ENCODE measurements at places on chromosomes 11 and 22. TPM values are rescaled to one million over a fixed set of nuclear protein-coding genes. Genes with fewer than 3 reads are reported as not detected.

GRCh38 chr11:61509043-61510029 lies 787 bp downstream of the LRRC10B start:
- DNase-seq = peak; percentile 73

Gene POU2AF2
- not detected for polyA plus RNA-seq

GRCh38 chr11:121802542-121802941 lies 313.5 kb downstream of the BLID start:
- no peak for DNase-seq

- no peak for DNase-seq
These were observed 14.7 kb downstream of the DPP3 start for GRCh38 chr11:66494935-66495334.

Gene MMP12
- polyA plus RNA-seq = 0.27 TPM

Gene SLC37A2
- 2.2 TPM for polyA plus RNA-seq

GRCh38 chr11:71301858-71302533 lies 49.6 kb upstream of the SHANK2 start:
- DNase-seq = no peak

GRCh38 chr11:29606330-29607031 lies 410.3 kb downstream of the KCNA4 start:
- no peak for DNase-seq

- DNase-seq = no peak
These were observed 105.1 kb downstream of the TENM4 start for GRCh38 chr11:79335681-79336080.

GRCh38 chr11:36441610-36442208 lies 68.4 kb downstream of the TRAF6 start:
- no peak for DNase-seq

Gene GSTT2B
- polyA plus RNA-seq = 38.1 TPM

GRCh38 chr22:47698906-47699305 lies 936.5 kb downstream of the TBC1D22A start:
- DNase-seq = no peak

Gene TSSK2
- polyA plus RNA-seq = not detected

- no peak for DNase-seq
These were observed 91.7 kb downstream of the PDE2A start for GRCh38 chr11:72582206-72583176.

DNA sequence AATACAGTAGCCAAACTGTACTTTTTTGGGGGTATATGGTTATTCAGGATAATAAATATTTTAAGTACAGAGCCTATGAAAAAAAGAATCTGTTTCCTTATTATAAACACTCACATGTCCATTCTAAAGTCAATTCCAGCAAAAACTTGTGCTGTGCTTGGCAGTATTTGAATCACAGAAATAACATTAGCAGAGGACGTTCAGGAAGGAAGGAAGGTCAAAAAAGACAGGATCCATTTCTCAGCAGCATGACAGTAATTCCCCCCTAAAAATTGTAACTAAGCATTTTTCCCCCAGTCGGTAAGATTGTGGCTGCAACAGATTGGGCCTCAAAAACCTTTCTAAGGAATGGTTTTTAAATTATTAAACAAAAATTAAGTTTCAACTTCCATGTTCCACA lies 124.8 kb downstream of the ATG16L2 start:
- no peak for DNase-seq

GRCh38 chr11:45331839-45332238 lies 45.7 kb upstream of the SYT13 start:
- no peak for DNase-seq

- DNase-seq = no peak
These were observed 1.1 kb upstream of the ALG8 start for GRCh38 chr11:78140392-78141077.

DNA sequence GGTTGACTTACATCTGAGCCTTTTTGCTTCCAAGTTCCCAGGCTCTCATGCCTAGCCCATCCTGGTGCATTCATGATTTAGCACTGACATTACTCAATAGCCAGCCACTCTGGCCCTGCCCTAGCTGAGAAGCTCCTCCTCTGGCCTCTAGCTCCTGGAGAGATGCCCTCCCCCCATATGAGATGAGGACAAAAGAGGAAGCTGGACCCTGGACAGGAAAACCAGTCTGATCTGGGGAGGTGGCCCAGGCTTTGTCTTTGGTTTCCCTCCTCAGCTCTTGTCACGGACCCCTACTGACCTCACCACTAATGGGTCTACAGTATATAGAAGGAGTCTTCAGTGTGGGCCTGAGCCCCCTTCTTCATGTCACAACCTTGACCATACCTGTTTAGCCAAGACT lies 3.0 kb downstream of the RHOG start:
- DNase-seq = no peak

Gene NUDT22
- 18.5 TPM for polyA plus RNA-seq

Gene KDM4E
- not detected for polyA plus RNA-seq

Gene CEND1
- polyA plus RNA-seq = 0.25 TPM

- peak; percentile 70 for DNase-seq
These were observed 184.3 kb downstream of the OPCML start for GRCh38 chr11:133347988-133348387.

DNA sequence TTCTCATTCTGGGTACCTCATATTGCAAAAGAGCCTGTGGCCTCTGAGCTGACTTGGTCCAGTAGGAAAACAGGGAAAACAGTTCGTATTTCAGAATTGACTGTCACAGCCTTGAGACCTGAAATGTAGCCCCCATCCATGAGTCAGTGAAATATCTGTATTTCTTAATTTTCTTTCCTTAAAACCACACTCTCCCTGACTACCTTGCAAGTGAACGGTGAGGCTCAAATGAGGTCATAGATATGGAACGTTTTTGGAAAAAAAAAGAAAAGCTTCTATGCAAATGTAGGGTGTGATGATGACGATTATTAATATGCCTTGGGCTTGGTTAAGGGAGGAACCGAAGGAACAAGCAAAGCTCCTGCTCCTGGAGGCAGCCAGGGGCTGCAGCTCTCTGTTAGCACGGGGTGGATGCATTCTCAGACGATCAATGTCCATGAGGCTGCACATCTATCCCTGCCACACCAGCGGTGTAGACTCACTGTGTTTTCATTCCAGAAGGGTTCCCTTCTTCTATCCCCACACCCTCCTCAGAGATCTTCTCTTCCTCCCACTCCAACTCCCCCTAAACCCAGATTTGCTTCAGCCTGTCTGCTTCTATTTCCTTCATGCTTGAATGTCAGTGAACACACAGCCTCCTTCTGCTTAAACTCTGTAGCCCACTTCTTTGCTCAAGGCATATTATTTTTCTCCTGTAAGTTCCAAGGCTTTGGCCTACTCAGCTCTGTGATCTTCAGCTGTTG lies 29.2 kb upstream of the SCN3B start:
- no peak for DNase-seq

Gene THY1
- 1,700 TPM for polyA plus RNA-seq

Gene CD6
- polyA plus RNA-seq = not detected

DNA sequence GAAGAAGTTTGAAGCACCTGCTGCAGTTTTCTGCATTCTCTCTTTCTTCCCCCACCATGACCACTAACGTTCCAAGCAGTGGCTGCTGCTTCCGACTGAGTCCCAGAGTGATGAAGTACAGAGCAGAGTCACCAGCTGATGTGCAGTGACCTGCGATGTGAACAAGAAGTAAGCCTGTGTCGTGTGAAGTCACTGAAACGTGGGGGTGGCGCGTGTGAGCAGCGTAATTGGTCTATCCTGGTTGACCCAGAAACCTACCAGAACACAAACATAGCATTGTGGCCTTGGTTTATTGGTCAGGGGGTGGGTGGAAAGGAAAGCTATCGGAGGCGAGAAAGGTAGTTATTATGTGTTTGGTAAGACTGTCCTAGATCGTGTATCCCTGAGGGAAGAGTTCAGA lies 3.5 kb downstream of the KRTAP5-7 start:
- DNase-seq = no peak

DNA sequence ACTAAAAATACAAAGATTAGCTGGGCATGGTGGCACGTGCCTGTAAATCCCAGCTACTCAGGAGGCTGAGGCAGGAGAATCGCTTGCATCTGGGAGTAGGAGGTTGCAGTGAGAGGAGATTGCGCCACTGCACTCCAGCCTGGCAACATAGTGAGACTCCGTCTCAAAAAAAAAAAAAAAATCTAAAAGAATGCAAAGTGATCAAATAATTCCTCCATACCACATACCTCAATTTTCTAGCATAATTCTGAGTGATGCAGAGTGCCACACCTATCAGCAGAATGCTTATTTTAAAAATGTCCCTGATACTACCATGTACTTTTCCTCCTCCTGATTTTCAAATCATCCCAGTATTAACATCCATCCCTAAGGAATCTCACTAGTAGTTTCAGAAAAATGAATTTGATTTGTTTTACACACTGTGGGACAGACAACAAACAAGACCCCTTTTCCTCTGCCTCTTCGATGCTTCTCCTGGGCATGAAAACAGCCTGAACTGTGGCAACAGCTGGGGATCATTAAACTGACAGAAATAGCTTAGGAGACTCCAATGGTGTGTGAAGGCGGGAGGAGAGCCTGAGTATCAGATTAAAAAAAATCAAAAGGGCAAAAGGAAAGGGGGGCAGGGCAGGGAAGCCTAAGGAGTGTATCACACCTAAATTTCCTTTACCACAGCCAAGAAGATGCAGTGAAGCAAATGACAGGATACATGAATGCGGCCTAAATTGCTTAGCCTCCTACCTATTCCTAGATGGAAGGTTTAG lies 114.7 kb downstream of the SGSM3 start:
- DNase-seq = peak; percentile 58

DNA sequence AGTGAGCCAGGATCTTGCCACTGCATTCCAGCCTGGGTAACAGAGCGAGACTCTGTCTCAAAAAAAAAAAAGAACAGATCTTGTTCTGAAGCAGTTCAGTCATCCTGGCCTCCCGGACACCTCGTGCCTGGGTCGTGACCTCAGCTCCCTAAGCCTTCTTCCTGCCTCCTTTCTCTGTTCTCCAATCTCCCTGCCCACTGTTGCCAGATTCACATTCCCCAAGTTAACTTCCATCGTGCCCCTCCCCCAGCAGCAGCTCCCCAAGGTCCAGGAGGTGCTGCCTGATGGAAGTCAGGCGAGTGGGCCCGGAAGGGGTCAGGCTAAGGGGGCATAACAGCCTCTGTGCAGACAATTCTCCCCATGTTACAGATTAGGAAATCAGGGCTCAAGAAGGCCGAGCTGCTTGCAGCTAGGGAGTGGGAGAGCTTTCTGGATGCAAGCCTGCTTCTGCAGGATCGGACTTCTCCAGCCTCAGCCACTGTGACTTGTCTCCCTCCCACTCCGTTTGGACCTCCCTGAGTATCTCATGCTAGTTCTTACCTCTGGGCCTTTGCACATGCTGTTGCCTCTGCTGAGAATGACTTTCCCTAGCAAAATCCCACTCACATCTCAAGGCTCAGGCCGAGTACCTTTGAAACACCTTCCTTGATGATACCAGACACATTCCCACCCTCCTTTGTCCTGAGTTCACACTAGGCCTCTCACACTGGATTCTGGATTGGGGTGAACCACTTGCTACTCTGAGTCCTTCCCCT lies 14.3 kb upstream of the TMEM184B start:
- no peak for DNase-seq

- DNase-seq = no peak
These were observed 14.6 kb downstream of the RBM4 start for GRCh38 chr11:66653123-66653522.

GRCh38 chr22:19717691-19718455 lies 3.6 kb downstream of the SEPTIN5 start:
- peak; percentile 57 for DNase-seq

- DNase-seq = no peak
These were observed 13.4 kb downstream of the LINC01488 start for GRCh38 chr11:69494851-69495250.

GRCh38 chr11:125621995-125622394 lies 3.0 kb upstream of the CHEK1 start:
- peak; percentile 76 for DNase-seq

GRCh38 chr11:69142895-69143294 lies 12.8 kb upstream of the SMIM38 start:
- no peak for DNase-seq

Gene PATE2
- not detected for polyA plus RNA-seq

- no peak for DNase-seq
These were observed 35.6 kb upstream of the TCF20 start for GRCh38 chr22:42306010-42306409.

Gene SOX6
- 2.3 TPM for polyA plus RNA-seq

GRCh38 chr11:45772449-45772774 lies 32.5 kb upstream of the SLC35C1 start:
- no peak for DNase-seq

Gene MRGPRE
- not detected for polyA plus RNA-seq

Gene HBD
- polyA plus RNA-seq = 53.4 TPM

Gene NAP1L4
- 79.5 TPM for polyA plus RNA-seq

GRCh38 chr22:19974268-19974861 lies 32.7 kb upstream of the TXNRD2 start:
- peak; percentile 32 for DNase-seq

Gene LDHAL6A
- polyA plus RNA-seq = not detected

Gene FAM180B
- polyA plus RNA-seq = not detected

- DNase-seq = no peak
These were observed 13.3 kb downstream of the ASCL2 start for GRCh38 chr11:2256951-2257700.

DNA sequence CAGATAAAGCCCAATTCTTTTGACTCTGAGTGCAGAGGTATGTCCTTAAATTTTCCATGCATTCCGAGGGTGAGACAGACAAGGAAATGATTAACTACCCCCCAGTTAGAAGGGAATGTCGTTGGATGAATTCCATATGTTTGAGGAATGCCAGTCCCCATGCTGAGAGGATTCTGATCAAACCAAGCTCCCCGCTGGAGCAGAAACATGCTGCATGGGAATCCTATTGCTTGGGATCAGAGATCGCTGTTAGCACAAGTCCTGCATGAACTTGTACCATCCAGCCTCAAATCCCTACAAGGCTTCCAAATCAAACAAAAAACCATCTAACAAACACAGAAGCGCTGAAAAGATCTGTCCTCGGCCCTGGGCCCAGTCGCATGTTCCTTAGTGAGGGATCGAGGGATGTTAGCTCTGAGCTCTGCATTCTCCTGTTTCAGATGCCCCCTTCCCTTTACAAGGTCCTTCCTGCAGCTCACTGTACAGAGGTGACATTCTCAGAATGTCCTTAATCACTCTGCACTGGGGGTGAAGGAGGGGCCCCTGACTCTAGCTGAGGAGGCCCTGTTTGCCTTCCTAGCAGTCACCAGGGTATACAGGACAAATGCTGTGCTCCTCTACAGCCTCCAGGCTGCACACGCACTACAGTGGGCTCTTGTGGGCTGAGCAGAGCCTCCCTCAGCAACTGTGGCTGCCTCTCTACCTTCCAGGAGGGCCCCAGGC lies 353.4 kb downstream of the TENM4 start:
- peak; percentile 43 for DNase-seq

- DNase-seq = no peak
These were observed 13.4 kb downstream of the TMEM184B start for GRCh38 chr22:38259370-38259769.

Gene NNMT
- 194 TPM for polyA plus RNA-seq

Gene TRIM6
- polyA plus RNA-seq = 13.8 TPM

Gene B3GAT1
- not detected for polyA plus RNA-seq

Data from fibroblast of lung (primary cell).